ENCODE measurements at places on chromosomes 16 and 17. TPM values are rescaled to one million over a fixed set of nuclear protein-coding genes. Genes with fewer than 3 reads are reported as not detected.

RAB26 gene
- not detected for total RNA-seq

DNA sequence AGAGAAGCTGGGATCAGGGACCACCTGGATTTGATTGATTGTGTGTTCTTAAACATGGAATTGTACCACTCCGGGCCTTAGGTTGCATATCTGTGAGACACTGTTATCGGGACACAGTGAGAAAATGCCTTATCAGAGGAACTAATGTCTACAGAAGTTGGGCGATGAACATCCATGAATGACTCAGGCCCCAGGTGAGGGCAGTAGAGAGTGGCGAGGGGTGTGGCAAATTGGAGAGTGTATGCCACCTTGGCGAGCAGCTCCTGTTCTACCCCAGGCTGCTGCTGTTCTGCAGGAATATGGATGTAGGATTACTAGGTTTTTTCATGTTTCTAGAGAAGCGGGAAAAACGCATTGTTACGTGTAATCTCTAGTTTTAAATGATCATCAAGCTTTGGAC lies 38.8 kb downstream of the CLEC16A start:
- no peak for DNase-seq

GRCh38 chr17:6893382-6894205 lies 62.1 kb upstream of the TEKT1 start:
- DNase-seq = no peak

- no peak for DNase-seq
These were observed 52.6 kb downstream of the HIC1 start for GRCh38 chr17:2107506-2107905.

ARL5C gene
- not detected for total RNA-seq

DNA sequence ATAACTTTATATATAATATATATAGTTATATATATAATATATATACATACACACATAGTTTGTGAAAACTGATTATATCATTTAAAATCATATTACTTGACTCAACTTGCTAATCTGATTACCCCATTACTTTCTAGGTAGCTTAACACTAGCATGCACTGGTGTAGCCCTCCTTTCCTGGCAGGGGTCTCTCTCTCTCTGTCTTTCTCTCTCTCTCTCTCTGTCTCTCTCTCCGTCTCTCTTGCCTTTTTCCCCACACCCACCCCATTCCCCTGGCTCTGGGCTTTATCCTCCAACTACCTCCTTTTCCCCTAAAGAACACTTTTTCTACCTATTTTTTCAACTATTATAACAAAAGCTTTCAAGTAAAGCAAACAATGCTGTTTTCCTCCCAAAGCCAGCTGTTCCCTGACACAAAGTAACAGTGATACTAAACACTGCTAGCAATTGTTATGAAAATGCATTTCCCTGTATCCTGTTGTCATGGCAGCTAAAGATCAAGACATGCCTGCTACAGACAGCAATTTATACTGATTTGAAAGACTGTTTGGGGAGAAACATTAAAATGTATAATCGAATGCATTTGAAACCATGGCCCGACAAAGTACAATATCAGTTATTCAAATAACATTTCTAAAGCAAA lies 89.4 kb downstream of the CHD9NB start:
- DNase-seq = no peak

TBC1D3G gene
- total RNA-seq = not detected

DNA sequence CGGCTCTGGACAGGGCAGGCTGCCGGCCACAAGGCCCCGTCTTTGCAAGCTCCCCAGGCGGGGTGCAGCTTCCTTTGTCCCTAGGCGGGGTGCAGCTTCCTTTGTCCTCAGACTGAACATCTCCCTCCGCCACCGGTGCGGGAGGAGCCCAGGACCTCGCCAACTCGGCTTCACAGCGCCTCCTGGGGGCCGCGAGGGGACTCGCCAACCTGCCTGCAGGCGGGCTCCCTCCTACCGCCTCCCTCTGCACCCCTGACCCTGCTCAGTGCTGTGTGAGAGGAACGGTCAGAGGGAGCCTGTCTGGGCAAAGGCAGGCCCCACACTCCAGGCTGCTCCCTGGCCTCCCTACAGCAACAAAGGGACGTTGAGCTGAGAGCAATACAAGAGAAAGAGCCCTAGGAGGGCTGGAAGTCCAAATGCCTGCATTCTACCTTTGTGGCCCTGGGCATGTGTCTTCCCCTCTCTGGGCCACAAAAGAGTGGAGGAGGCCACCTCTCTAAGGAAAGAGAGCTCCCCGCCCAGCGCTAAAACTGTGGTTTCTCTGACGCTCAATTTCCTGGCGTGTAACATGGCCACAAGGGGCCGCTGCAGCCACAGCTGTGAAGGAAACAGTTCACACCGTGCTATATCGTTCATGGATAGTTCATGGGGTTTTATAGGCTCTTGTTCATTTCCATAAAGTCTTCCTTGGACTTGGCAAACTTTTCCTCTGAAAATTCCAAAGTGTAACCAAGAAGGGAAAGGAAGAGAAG lies 20.9 kb upstream of the KRT19 start:
- DNase-seq = peak; percentile 86

SMIM36 gene
- not detected for total RNA-seq

- peak; percentile 78 for DNase-seq
These were observed at the start of gene TUBB3 for GRCh38 chr16:89922884-89923639. TUBB3 (plus strand) TSS chr16:89923342; CDS start chr16:89923402, 60 bp downstream.

RDM1 gene
- not detected for total RNA-seq

SCARF1 gene
- total RNA-seq = 9.9 TPM

YPEL3 gene
- 60.8 TPM for total RNA-seq

- no peak for DNase-seq
These were observed 90.9 kb upstream of the PLCG2 start for GRCh38 chr16:81688182-81688581.
